Stimulated activated CD8-positive, alpha-beta memory T cell treated with anti-CD3 and anti-CD28 coated beads, Interleukin-15, amount 100 ng/mL, for 4 hours (primary cell): ENCODE measurements at places on chromosomes 5 and 9.

DNA sequence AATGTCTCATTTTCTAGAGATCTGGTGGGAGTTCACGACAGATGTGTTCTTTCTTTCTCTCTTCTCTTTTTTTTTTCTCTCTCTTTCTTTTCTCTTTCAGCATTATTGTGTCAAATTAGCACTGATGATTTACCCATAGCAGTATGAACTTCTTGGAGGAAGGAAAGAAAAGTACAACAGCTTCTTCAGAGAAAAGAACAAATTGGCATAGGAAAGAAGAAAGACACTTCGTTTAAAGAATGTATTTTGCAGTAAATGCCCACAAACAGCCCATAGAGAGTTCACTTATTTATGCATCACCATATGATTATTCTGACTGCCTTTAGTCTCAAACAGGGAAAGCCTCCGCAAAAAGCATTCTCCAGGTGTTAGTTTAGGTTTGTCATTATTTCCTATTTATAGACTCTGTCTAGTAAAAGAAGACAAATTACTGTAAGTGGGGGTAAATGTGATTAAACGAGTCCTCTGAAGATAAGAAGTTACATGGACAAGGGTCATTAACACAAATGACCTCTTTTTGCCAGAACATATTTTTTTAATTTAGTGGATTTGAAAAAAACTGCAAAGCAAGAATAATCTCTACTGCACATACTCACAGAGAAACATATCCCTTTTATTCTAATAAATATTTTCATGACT lies 68.0 kb downstream of the POU5F2 start:
- no peak for DNase-seq

DNA sequence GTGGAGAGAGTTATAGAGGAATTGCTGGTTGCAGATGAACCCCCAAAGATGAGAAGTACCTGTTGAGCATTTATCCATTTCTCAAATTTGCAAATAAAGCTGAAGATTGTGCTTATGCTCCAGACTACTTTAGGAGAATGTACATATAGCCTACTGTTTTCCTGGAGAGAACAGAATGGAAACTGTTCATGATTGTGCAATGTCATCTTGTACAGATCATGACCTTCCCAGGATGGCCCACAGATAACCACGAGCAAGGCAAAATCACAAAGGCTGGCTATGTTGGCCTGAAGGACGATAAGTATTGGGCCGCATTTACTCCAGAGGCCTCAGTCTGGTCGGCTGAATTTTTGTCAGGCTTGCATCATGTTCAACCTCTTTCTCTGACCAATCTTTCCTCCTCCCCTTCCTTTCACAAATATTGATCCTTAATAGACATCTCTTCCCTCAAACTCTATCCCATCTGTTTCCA lies 28.5 kb upstream of the RICTOR start:
- DNase-seq: no peak

GRCh38 chr9:79807971-79808370 lies 236.2 kb downstream of the TLE4 start:
- no peak for DNase-seq

- no peak for DNase-seq
Measured at GRCh38 chr9:124270504-124271335, 13.0 kb downstream of the NEK6 start.

DNA sequence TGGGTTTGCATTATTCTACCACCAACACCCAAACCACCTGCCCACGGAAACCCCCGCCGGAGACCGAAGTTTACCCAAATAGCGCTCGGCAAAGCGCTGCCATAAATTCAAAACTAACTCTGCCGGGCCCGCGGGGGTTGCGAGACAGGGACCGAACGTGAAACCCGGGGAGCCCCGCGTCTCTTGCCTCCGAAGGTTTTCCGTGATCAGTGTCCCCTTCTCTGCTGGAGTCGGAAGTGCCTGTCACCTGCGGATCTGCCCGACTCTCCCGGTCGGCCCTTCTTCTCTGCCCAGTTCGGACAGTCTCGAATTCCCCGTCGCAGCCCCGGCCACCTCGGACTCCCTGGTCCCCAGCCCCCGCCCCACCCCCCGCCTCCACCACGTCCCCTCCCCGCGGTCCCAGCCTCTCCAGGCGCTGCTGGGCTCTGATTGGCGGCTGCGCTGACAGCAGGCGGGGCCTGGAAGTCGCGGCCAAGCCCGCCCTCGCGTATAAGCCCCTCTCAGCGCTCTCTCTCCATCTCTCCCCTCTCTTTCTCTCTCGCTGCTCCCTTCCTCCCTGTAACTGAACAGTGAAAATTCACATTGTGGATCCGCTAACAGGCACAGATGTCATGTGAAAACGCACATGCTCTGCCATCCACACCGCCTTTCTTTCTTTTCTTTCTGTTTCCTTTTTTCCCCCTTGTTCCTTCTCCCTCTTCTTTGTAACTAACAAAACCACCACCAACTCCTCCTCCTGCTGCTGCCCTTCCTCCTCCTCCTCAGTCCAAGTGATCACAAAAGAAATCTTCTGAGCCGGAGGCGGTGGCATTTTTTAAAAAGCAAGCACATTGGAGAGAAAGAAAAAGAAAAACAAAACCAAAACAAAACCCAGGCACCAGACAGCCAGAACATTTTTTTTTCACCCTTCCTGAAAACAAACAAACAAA lies at the start of gene RORB:
RORB (plus strand) TSS at position 517 of the 929 bp plus-strand sequence. CDS start 642 bp downstream, outside the sequence.
- DNase-seq: peak; percentile 26

GRCh38 chr5:59489551-59489950 lies 404.0 kb downstream of the PDE4D start:
- no peak for DNase-seq

DNA sequence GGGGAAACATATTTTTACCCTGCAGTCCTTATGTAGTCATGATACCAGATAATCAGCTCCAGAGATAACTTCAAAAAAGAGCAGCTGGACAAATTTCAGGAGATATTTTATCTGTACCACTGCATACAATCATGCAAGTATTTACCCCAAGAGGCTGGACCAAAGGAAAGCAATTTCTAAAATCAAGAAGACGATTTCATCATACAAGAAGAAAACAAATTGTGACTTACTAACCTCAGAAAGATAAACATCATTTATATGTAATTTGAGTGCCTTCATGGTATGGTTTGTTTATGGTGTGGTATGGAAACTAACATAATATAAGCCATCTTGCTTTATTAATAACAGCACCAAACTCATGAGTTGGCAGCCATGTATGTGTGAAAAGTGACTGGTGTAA lies 603.6 kb downstream of the PSAT1 start:
- DNase-seq: no peak

GRCh38 chr9:115442054-115442453 lies 324.1 kb upstream of the TNC start:
- DNase-seq: no peak

DNA sequence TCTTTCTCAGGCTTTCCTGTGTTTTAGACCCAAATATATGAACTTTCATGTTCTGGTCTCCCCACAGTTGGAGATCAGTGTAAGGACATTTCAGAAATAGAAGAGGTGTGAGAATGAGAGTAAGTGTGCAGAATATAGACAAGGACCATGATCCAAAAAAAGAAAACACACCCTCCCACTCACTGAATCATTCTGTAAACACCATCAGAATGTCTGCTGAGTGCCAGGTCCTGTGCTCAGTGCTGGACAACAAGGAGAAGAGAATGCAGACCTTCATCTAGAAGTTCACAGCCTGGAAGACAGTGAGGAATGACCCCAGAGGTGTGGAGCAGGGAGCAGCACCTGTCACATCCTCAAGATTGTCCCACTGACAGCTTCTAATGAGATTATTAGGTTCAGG lies 19.1 kb upstream of the SH3RF2 start:
- DNase-seq: no peak

GRCh38 chr5:157509587-157509986 lies 49.6 kb downstream of the NIPAL4 start:
- no peak for DNase-seq

DNA sequence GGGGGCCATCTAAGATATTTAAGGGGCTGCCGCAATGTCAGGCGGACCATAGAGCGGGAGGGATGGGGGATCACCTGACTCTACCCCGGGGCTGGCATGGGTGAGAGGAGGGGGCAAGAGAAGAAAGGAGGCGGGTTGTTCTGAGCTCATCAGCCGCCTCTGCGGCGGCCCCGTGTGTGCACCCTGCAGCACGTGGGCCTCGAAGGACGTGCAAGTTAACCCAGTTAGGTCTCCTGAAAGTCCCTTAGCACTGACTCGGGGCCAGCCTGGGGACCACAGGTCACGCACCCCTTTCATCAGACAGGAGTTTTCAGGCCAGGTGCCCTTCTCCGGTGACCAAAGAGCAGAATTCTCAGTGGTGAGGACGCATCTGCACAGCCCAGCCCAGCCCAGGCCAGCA lies 58.0 kb downstream of the UBE2QL1 start:
- DNase-seq: no peak

- DNase-seq: no peak
Measured at GRCh38 chr5:147223343-147223742, 11.5 kb upstream of the STK32A start.

DNA sequence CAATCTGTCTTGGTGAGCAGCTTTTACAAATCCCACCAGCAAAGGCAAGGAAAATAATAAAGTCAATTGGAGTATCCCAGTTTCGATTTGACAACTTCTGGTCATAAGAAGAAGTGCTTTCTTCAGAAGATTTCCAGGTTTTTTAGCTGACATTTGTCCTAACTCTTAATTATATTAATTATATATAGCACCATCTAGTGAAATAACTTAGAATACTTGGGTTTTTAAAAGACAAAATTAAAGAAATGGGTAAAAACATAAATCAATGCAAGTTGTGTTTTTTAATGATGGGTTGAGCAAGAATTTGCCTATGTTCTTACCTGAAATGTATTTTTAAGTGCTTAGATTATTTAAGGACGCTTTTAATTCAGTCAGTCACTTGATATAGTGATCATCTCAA lies 421.8 kb downstream of the ACTL7B start:
- DNase-seq: no peak

DNA sequence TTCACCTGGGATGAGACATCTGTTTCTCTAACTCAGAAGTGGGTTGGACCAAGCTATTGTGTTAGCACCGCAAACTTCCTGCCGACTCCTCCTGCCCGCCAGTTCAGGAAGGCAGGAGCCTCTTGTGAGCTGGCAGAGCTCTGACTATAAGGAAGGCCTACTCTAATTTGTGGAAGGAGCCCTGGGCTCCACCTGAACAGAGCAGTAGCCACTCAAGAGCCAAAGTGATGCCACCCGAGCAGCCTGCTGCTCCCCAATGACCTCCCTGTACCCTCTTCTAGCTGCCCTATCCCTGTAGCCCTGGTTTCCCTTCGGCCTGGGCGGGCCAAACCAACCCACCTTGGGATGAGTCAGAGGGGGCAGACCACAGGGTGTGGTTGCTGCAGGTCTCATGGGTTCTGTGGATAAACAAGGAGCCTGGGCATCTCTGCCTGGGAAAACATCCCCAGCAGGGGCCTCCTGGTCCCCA lies 81.6 kb downstream of the PSD2 start:
- no peak for DNase-seq

DNA sequence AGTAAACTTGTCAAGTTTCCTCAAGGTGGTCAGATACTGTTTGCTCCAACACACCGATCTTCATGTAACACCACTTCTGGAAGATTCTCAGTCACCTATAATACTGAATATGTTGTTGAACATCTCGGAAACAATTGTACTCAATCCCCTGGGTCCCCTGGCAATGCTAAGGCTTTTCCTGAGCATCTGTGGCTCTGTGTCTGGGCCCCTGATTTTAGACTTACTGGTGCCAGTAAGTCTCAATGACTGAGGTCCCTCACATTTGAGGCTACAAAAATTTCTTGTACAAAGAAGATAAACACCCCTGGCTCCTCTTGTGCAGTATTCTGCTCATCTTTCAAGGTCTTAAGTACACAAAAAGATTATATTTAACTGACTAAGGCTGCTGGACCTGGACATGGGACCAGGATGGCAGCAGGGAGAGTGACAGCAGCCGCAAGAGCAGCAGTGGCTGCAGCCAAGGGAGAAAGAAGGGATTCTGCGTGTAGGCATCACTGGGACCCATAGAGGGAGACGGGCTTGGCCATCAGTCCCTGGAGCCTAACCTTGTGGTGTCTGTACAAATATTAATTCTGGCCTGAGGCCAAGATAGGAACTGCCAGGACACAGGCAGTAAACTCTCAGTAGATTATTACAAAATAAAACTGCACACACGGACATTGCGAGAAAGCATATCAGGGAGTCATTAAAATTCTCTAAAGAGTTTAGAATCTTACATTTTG lies 49.0 kb upstream of the TNPO1 start:
- no peak for DNase-seq

GRCh38 chr5:136811086-136811485 lies 445.7 kb upstream of the TRPC7 start:
- no peak for DNase-seq

DNA sequence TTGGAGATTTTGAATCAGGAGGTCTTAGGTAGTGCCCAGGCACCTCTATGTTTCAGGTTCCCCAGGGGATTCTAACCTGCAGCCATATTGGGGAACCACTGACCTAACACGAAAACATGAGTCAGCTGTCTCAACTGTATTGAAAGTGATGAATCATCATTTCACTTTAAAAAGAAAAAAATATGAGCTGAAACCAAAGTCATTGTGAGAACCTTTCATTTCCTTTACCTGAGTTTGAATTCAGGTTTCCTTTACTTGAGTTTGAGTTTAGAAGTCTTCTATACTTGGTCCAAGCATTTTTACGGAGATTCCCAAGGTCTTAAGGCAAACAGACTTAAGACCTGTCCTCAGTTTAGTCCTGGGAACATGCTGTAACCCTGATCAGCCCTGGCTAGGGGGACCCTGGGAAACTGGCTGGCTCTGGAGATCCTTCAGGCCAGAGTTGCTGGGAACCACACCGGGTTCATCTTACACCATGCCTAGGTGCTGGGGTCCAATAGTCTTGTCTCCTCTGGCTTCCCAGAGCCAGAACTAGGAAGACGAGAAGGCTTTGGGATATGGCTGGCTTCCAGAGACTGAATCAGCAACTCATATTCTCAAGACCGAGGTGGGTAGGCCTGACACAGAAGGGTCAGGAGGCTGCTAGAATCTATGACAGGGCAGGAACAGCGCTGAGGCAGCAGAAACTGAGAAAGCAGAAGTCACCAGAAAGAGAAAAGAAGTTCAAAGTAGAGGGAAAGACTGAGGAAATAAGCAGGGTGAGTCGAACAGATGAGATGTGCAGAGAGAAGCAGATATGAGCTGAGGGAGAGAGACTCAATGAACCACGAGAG lies 16.4 kb upstream of the PDCD1LG2 start:
- DNase-seq: no peak

- no peak for DNase-seq
Measured at GRCh38 chr5:170183816-170184687, 48.7 kb upstream of the C5orf58 start.

- no peak for DNase-seq
Measured at GRCh38 chr9:22211588-22212360, 202.7 kb upstream of the CDKN2B start.

DNA sequence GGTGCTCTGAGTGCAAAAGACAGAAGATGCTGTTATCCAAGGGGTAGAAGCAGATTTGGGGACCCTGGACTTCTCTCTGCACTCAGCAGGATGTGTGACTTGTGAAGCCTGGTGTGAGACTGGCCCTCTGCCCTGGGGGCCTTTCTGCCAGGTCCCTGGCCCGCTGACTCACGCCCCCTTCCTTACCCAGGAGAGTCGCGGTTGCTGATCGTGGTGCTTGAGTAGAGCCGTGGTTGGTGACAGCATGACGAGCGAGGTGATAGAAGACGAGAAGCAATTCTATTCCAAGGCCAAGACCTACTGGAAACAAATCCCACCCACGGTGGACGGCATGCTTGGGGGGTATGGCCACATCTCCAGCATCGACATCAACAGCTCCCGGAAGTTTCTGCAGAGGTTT lies 6.5 kb downstream of the NTMT1 start:
- DNase-seq: no peak

- DNase-seq: no peak
Measured at GRCh38 chr5:178137991-178138390, 7.2 kb downstream of the RMND5B start.

- DNase-seq: no peak
Measured at GRCh38 chr5:14251733-14252132, 108.6 kb downstream of the TRIO start.
